Progenitor cell of endocrine pancreas (in vitro differentiated cells): ENCODE measurements at places on chromosomes 4 and X.

GRCh38 chr4:42672359-42673081 lies 15.6 kb upstream of the ATP8A1 start:
- DNase-seq = no peak

- DNase-seq = no peak
These were observed 20.5 kb downstream of the PNMA6E start for GRCh38 chrX:153380691-153381090.

GRCh38 chr4:38925492-38926413 lies 58.1 kb downstream of the FAM114A1 start:
- DNase-seq = no peak

GRCh38 chrX:10212395-10212794 lies 55.6 kb downstream of the CLCN4 start:
- no peak for DNase-seq

DNA sequence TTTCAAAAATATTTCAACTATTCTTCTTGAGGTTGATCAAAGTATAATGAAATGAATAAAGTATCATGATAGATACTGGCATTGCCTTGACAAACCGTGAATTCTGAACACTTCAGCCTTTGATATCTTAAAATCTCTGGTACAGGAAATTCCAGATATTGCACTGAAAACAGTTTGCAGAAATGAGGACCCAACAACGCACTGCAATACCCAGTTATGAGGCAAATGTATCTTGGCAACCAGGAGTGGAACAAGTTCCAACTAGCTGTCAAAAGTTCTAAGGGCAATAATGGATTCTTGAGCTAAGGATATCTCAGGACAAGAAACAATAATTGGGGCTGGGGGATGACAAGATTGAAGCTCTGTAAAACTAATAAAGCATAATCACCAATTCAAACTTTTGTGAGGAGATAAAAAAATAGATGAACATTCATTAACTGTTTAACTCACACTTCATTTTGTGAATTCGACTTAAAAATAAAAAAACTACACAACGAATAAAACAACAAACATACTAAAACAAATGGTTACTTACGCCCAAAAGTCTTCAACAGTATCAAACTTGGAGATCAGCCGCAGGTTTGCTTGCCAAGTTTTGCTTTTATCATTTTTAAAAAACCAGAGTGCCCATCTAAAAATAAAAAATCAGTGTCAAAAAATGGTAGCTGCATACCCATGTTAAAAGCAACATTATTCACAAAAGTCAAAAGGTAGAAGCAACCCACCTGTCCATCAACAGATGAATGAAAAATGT lies 38.1 kb downstream of the EIF4E start:
- no peak for DNase-seq

DNA sequence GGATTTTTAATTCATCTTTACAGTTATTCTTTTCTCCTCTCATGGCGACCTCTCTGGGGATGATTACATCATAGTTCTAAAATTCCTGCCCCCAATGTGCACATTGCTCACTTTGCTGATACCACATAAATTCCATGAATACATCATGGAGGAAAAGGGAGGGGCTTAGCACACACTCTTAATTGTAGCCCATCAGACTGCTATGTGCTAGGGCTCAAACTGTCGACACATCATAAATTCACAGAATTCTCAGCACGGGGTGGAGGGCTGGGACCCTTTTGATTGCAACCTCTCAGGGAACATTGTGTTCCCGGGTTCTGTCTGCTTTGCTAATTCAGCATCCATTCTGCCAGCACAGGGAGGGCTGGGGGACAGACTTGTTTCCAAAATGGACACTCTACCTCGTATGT lies 592.9 kb downstream of the BCOR start:
- no peak for DNase-seq
